ENCODE measurements at places on chromosomes 2 and 18. TPM values are rescaled to one million over a fixed set of nuclear protein-coding genes. Genes with fewer than 3 reads are reported as not detected.

DNA sequence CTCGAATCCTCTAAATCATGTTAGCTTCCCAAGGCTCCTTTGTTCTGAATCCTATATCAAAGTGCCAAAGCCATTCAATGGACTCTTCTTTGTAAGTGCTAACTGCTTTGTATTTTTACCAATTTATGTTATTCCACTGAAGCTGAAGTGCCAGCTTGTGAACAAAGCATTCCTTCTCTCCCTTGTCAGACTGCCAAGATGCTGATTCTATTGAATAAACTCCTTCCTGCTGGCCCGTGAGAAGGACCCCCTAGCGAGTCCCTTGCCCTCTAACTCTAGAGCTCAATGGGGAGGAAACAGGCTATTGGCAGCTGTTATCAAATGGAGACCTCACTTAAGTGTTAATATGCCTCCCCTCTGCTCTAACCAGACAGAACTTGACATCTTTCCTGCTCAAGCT lies 1097.9 kb upstream of the CNTNAP5 start:
- DNase-seq = no peak

Gene ANKRD23
- not detected for polyA plus RNA-seq

Gene SCN9A
- 0.67 TPM for polyA plus RNA-seq

Gene CNGA3
- polyA plus RNA-seq = not detected

- DNase-seq = no peak
Observed at GRCh38 chr2:202147775-202148174, 74.7 kb downstream of the KIAA2012 start.

DNA sequence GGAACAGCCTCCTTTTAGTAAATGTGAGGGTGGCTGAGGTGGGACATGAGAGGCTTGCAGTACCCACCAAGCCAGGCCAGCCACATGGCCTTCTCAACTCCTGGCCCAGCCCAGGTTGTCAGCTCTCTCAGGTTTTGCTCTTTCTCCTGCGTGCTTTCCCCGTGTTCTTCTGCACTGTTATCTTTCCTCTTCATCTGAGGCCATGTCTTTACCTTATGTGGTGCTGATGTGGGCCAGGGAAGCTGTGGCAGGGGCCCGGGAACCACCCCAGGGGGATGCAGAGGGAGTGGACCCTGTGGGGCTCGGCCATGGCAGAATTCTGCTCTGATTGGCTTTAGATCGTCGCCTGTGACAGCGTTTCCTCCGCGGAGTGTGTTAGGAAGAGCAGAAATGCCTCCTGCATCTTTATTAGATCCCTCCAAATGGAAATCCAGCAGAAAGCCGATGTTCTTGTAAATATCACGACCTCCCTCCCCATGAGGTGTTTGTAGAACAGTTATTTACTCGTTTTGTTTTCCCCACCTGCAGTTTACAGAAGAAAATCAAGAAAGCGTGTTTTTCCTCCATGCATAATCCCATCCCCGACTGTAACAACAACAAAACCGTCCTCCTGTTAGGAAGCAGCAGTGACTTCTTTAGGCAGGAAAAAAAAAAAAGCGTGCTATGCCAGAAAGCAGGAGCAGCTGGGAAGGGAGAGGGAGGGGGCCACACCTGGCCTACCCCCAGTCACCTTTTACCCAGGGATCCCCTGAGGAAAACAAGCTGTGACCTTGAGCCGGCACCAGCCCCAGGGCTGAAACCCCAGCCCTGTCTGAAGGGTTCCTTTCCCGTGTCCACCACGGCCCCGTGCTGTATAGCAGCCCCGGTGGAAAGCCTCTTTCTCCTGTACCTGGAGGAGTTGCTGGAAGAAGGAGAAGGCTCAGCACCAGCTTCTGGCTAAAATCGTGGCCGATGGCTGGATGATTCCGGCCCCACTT lies 54.8 kb downstream of the HPCAL1 start:
- DNase-seq = no peak

Measured in CD14-positive monocyte (primary cell).